Right cardiac atrium (tissue), 5 donors: ENCODE measurements at places on chromosomes 1 and 21. TPM values are rescaled to one million over a fixed set of nuclear protein-coding genes. Genes with fewer than 3 reads are reported as not detected.

- DNase-seq, result no peak
Measured at GRCh38 chr21:46594276-46594675, 10.6 kb downstream of the S100B start.

DNA sequence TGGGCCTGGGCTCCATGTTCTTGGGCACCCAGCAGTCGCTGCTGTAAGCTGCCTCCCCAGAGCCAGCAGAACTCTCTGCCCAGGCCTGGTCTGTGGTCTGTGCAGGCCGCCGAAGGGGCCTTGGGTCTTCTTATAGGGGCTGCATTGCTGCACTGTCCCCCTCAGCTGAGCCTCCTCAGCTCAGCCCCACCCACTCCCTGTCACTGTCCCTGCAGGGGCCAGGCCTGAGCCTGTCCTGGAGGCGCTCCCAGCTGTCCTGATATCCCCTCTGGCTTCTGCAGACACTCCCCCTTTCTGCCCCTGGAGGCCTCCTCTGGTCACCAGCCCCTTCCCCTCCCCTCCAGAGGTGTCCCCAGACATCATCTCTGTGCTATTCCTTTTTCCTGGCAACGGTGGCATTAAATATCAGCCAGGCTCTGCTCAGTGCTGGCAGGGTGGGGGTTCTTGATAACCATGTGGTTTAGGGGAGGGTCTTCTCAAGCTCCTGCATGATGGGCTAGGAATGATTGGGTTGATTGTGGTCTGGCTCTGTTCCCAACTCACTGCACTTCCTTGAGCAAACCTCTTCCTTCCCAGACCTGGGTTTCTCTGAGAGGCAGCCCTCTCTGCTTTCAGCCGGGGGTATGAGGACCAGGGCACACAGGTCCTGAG, 3.7 kb upstream of the FOXO6 start:
- peak; percentile 76 for DNase-seq

- DNase-seq, result no peak
Measured at GRCh38 chr1:104072915-104073371, 323.2 kb downstream of the AMY1C start.

GRCh38 chr21:33396951-33397350, 6.3 kb upstream of the IFNGR2 start:
- DNase-seq, result peak; percentile 52

DNA sequence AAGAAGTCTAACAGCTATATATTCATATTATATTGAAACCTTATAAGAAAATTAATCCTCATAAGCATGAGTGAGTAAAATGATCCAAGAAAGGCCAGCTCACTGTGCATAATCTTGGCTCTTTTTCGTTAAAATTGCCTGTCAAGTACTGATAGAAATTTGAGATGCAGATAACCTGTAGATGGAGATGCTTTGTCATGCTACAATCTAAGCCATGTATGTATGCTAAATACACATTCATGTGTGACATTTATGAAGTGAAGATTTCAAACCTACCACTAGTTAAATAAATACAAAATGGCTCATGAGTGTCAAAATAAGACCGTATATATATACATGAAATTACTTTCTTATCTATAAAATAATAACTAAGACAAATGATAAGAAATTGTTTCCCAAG, 1491.5 kb upstream of the PRMT6 start:
- DNase-seq, result no peak

DNA sequence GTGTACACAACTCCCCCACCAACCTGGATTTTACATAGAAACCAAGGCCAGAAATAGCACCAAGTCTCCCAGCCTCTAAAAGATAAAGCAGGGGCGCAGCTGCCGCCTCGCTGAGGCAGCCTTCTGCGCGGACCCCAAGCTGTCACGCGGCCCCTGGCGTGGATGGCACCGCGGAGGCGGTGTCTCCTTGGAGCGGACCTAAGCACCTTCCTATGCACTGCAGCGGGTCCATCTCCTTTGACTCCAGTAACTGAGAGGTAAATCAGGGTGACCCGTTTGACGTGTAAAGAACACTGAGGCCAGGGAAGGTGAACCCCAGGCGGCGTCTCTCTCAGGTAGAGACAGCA, 17.0 kb downstream of the ZNF697 start:
- DNase-seq, result no peak

- DNase-seq, result no peak
Measured at GRCh38 chr1:186143481-186143880, 231.6 kb downstream of the TPR start.

MX2 gene
- 6.2 TPM for polyA plus RNA-seq

GRCh38 chr1:111516005-111516535, 12.6 kb upstream of the ADORA3 start:
- DNase-seq, result peak; percentile 91

GRCh38 chr1:41827991-41828570, 90.6 kb downstream of the HIVEP3 start:
- no peak for DNase-seq

DNA sequence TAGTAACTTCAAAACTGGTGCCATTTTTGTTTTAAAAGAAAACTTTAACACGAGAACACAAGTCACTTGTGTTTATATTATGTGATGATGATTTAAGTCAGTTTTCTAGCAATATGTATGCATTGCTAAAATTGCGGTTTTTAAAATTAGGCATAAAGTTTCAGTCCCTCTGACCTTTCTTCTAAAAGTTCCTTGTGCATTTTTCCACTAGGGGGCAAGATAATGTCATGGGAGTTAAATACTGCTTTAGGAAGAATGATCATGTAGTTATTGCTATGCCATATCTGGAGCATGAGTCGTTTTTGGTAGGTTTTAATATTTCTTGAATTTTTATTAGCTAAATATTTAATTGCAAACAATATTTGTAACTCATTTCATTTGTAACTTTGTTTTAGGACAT, 10.7 kb downstream of the CDC7 start:
- no peak for DNase-seq

PAQR6 gene
- polyA plus RNA-seq, result 1.3 TPM

SEMA4A gene
- 3.7 TPM for polyA plus RNA-seq

ADAMTS5 gene
- 1.3 TPM for polyA plus RNA-seq

GABPB2 gene
- polyA plus RNA-seq, result 9.8 TPM

DNA sequence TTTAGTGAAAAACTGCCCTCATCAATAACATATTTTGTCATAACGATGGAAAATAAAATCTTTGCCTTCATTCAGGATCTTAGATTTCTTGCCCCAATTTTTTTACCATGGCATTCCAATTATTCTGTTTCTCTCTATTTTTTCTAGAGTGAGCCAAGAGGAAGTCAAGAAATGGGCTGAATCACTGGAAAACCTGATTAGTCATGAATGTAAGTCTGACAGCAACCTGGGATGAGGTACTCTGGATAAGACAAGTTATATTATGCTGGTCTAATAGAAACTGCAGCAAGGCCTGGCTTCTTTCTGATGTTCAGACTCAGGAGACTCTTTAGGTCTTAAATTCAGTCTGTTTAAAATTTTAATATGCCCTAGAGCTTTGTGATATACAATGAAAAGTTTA, 3.5 kb downstream of the RGS4 start:
- DNase-seq, result no peak

GRCh38 chr1:181486098-181486420, 2.7 kb downstream of the CACNA1E start:
- DNase-seq, result no peak

PTGFR gene
- 0.72 TPM for polyA plus RNA-seq

FAM72D gene
- polyA plus RNA-seq, result 0.09 TPM

FAM131C gene
- 11.5 TPM for polyA plus RNA-seq

OPTC gene
- not detected for polyA plus RNA-seq

DNA sequence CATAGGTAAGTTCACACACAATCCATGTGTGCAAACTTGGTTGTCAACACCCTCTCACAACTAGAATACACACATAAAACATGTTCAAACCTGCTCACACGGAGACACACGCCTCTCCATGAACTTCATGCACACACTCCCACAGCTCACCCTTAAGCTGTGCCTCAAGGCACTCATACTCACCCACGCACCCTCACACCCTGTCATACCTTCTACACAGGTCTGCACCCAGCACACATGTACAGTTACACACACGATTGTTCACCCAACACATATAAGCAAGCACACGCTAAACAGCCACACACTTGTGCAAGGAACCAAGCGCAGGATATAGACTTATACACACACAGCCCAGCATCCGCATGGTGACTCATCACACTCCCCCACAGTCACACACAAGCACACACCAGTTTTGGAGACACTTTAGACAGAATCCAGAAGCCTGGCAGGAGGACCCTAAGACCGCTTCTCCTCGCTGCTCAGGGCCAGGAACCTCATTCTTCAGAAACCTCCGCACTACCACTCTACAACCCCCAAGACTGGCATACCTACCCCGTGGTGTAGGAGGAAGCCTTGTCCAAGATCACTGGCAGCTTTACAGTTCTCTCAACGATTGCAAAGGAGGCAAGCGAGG, 58.7 kb upstream of the ZC3H12A start:
- DNase-seq, result no peak

CELA2A gene
- polyA plus RNA-seq, result not detected

- DNase-seq, result no peak
Measured at GRCh38 chr1:170370087-170370486, 161.9 kb upstream of the GORAB start.

DNA sequence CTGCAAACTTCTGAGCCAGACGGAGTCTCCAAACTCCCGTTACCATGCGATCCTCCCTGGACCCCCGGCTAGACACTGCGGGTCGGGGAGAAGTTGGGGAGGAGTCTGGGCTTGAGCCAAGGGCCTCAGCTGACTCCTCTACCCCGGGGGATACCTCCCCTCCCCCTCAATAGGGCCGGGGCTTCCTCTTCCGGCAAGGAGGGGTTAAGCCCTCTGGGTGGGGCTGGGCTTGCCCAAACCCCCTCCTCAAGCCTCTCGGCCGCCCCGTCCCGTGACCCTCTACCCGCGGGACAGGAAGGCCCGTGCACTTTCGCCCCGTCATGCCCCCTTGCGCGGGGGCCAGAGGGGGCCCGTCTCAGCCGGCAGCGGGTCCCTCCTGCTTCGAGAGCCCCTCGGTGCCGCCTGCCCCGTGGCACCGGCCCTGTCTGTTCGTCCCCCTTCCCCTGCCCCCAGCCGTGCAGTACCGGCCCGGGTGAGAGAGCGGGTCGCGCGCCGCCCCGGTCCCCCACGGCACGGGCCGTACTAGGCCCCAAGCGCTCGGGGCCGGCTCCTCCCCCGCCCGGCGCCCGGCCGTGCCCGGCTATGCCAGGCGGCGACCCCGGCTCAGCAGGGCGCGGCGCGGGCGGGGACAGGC, 652 bp downstream of the ARL8A start:
- DNase-seq, result peak; percentile 59

FOXO6 gene
- polyA plus RNA-seq, result 1.1 TPM

GRCh38 chr1:149997585-149998262, 12.8 kb downstream of the OTUD7B start:
- no peak for DNase-seq

DNA sequence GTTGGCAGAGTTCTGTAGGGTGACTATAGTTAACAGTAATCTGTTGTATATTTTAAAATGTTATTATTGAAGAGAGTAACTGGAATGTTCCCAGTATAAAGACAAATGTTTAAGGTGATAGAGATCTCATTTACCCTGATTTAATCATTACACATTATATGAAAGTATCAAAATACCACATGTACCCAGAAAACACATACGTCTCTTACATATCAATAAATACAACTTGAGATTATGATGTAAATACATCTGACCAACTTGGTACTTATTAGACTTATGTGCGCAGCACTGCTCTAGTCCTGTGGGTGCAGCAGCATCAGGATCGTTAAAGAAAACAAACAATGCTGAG, 670 bp upstream of the PARK7 start:
- DNase-seq, result no peak

PDZK1IP1 gene
- polyA plus RNA-seq, result 0.23 TPM

DNA sequence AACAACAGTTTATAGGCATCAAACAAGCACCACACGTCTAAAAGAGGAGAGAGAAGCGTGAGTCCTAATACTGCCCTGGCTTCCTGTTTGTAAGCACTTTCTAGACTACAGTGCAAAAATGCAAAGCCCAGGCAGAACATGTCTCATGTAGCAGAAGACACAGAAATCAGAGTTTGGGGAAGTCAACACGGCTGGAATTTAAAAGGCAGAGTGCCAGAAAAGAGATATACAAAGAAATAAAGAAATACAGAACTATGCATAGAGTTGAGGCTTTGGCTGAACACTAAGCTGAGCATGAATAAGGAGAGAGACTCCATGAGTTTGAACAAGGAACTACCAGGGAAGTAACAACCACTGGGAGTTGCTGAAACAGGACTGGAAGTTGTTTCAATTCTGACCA, 566.6 kb upstream of the NR5A2 start:
- no peak for DNase-seq

SLFNL1 gene
- polyA plus RNA-seq, result 0.16 TPM

DNA sequence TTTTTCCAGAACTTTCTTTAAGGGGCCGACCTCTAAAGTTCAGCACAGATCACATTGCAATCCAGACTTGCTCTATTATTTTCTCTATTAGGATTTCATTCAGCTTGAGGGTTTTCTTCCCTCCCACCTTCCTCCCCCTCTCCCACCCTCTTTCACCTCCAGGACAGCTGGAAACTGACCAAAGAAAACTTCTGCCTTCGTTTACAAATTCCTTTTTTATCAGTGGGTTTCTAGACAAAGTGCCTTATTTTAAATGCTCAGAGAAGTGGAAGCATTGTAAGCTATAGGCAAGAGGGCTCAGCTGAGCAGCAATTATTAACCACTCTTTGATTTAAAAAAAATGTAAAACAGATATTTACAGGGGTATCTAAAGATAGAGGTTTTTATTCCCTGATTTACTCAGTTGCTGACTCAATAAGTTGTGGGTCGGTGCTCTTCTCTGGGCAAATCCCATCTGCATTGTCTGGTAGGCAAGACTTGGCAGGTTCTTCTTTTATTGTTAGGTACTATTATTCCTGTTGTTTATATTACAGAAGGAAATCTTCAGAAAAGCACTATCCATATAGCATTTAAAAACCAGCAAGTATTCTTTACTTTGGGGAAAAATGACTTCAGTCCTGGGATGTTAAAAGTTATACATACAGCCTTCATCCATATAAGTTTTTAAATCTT, 277.0 kb upstream of the C1orf105 start:
- no peak for DNase-seq

GRCh38 chr1:61171974-61172373, 89.6 kb downstream of the NFIA start:
- DNase-seq, result no peak

TCHHL1 gene
- not detected for polyA plus RNA-seq

DNA sequence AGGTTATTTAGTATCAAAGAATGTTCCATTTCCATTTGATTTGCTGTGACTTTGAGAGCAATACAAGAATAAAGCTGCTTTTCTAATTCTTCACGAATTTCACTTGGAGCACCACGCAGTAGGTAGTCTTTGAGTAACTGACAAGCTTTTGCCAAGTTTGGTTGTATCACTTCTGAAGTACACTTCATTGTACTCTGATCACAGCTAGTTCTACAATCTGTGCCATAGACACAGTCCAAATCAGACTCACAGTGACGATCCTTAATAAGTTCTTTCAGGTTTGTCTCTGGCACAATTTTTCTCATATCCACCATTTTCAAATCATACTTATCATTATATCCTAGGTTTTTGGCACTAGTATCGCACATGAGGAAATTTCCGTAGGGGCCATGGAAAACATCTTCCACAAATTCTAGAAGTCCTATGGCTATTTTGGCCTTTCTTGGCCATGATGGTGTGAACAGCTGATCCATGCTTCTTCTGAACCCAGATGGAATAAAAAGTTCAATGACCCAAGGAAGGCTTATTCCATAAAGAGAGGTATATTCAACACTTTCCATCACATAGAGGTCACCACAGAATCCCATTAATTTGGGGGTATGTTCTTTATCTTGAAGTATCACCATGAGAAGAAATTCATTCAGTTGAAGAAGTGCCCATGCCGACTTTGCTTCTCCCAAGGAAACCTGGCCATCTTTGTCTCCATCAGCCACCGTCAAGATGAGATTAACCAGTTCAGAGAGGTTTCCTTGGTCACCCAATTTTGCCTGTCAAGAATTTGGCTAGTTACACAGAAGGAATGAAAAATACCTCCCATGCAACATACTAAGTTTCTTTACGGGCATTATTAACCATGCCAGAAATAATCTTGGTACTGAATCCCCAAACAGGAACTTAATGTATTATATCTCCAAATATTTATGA, 11.9 kb downstream of the RPL5 start:
- no peak for DNase-seq
